Fibroblast of mammary gland (primary cell): ENCODE measurements at places on chromosomes 4 and X.

GRCh38 chr4:128917781-128918180 lies 108.3 kb downstream of the JADE1 start:
- DNase-seq, result no peak

GRCh38 chr4:20825505-20825904 lies 125.2 kb downstream of the PACRGL start:
- no peak for DNase-seq

DNA sequence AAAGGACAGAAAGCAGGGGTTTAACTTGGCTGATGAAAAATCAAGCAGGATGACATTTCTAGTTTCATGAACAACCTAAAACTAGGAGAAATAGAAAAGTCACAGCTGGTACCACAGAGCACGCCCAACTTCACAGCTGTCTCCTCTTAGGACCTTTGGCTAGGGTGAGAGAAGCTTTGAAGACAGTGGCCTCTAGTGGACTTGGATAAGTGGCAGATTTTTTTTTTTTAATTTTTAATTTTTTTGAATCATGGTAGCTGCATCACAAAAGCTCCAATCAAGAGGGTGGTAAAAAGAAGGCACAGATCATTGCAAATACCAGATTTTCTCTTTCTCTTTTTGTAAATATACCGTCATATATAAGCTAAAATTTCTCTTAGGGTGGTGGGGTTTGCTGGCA lies 20.2 kb upstream of the MAP3K15 start:
- peak; percentile 38 for DNase-seq

DNA sequence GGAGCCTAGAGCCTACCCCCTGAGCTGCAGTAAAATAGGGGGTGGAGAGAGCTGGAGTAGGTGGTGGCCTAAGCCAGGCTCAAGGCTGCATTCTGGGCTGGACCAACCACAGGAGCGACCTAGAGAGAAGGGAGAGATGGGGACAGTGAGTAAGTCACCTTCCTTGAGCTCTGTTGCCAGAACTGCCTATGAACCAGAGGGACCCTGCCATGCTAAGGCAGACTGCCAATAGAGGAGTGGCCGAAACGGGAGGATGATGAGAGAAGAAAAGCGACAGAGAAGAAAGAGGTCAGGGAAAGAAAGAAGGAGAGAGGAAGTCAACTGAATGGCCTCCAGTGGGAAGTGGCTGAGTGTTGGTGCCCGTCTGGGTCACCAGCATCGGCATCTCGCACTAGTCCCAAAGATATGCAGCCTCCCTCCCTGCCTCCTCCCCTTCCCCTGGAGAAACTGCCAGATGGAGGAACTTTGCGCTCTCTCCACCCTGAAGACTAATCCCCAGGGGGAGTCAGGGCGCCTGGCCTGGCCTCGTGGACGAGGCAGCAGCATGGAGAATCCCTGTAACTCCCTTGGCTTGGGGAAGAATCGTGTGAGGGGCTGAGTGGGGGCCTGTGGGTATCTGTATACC lies 28.8 kb downstream of the ELF4 start:
- DNase-seq, result no peak

- DNase-seq, result no peak
Observed at GRCh38 chr4:117660668-117661067, 373.6 kb upstream of the NDST3 start.

- DNase-seq, result peak; percentile 94
Observed at GRCh38 chr4:84673475-84674240, 90.7 kb downstream of the CDS1 start.
